Breast epithelium (tissue), 4 donors: ENCODE measurements at places on chromosomes 5 and 9.
A peak's percentile ranks its signal among the peaks of the same experiment; 100 is the strongest.

- DNase-seq: no peak
- H3K4me3 ChIP-seq: no peak overlapping the region
Measured at GRCh38 chr5:61313960-61314681, 17.9 kb upstream of the ZSWIM6 start.

DNA sequence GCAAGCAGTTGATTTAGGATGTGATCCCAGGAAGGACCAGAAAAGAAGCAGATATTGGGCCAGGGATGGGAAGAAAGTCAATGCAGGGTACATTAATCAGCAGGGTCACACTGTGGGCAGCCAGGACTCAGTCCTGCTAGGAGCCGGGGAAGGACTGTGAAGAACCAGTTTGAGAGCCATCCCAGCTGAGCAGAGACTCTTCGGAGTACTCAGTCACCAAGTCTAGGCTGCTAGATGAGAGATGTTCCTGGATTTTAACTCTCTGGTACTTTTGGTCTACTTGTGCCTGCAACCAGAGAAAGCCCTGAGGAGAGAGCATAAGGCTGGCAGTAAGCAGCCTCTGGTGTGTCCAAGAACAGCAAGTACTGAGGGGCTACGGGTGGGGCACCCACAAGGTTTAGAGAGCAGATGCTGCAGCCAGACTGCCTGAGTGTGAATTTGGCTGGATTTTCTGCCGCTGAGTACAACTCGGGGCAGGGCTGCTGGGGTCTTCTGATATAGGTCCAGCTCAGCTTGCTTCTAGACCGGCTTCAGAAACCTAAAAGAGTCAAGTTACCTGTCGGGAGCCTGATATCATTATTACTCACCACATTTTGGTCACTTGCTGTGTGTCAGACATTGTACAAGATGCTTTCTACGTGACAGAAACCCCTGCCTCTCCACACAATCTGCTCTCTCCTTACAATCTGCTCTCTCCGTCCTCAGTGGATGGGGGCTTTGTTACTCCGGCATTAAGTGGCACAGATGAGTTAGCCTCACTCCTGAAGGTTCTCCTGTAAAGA is 250.2 kb upstream of the GAS1 start:
- peak overlapping the region; percentile 58 for H3K27ac ChIP-seq
- H3K4me3 ChIP-seq: no peak overlapping the region
- DNase-seq: no peak
- no peaks in the 10 kb centered on the region for H3K27me3 ChIP-seq
- no peaks in the 10 kb centered on the region for H3K4me1 ChIP-seq

DNA sequence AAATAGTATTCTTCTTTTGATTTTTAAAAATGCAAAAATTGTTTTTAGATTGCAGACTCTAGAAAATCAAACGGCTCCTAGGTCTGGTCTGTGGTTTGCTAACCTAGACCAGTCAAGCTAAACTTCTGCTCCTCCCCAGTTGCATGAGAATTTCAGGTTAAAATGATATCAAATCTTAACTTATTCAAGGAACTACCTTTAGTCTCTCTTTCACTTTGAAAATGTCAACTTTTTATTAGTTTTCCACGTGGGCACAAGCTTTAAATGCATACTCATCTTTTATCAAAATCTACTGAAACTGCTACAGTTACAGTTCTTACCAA is 8.8 kb downstream of the CAMK4 start:
- H3K27me3 ChIP-seq: no peaks in the 10 kb centered on the region
- no peaks in the 10 kb centered on the region for H3K4me1 ChIP-seq
- H3K36me3 ChIP-seq: no peaks in the 10 kb centered on the region
- no peak for DNase-seq
- no peak overlapping the region for H3K4me3 ChIP-seq

DNA sequence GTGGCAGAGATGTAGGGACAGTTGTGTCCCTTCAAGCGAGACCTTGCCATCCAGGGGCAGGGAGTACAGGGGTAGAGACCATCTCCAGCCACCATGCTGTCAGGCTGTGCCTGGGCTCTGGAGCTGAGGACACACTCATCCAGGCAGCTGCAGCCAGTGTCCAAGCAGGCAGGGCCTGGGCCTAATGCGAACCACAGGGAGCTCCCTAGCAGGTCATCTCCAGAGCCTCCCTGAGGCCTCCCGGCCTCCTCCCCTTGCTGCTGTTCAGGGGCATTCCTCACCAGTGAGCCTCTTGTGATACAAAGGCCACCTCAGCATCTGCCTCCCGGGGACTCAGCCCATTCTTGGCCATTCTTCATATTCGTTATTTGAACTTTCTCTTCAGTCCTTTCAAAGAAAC is 35.0 kb downstream of the TPPP start:
- no peak overlapping the region for H3K27ac ChIP-seq
- peak; percentile 20 for DNase-seq
- no peaks in the 10 kb centered on the region for H3K4me1 ChIP-seq
- H3K4me3 ChIP-seq: no peak overlapping the region

DNA sequence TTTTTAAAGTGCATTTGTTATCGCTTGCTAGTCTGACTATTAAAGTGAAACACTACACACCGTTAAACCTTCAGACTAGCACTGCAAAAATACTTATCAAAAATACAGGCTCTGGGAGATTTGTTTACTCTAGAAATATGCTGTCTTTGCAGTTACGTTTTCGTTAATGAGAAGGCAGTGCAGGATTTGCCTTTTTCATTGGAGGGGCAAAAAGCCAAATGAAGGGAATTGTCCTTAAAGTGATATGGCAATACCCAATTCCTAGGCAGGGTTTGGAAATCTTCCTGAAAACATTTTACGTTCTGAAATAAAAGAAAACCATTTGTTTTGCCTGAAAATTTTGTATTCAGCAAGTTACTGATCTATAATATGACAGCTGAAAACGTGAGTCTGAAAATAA is 1800.2 kb downstream of the MAT2B start:
- no peaks in the 10 kb centered on the region for H3K36me3 ChIP-seq
- no peak overlapping the region for H3K4me3 ChIP-seq
- H3K4me1 ChIP-seq: no peaks in the 10 kb centered on the region

GRCh38 chr9:131963072-131964030 is 116.3 kb downstream of the MED27 start:
- H3K27ac ChIP-seq: no peak overlapping the region
- H3K27me3 ChIP-seq: no peaks in the 10 kb centered on the region
- DNase-seq: no peak
- H3K36me3 ChIP-seq: no peaks in the 10 kb centered on the region

DNA sequence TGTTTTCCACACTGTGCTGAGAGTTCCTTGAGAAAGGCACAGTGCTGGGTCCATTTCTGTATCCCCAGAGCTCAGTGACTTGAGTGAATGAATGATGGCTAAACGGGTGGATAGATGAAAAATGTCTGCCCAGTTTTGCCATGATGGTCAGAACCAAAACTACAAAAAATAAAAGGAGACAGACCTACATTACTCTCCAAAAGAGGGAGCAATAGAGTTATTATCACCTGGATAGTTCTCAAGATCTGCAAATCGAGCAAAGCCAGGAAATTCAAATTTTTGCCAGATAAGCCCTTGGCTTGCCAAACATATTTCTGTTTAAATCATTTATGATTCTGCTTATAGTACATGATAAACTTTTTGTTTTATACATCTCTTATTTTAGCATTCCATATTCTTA is 214.2 kb upstream of the ZNF462 start:
- no peak overlapping the region for H3K27ac ChIP-seq
- no peaks in the 10 kb centered on the region for H3K27me3 ChIP-seq
- no peaks in the 10 kb centered on the region for H3K4me1 ChIP-seq

GRCh38 chr9:37036371-37036775 is 2.3 kb upstream of the PAX5 start:
- peaks cover 10% of the 10 kb centered on the region for H3K4me1 ChIP-seq
- peak overlapping the region; percentile 49 for H3K4me3 ChIP-seq
- H3K27ac ChIP-seq: no peak overlapping the region
- H3K36me3 ChIP-seq: no peaks in the 10 kb centered on the region
- no peak for DNase-seq
- H3K27me3 ChIP-seq: peaks cover 97% of the 10 kb centered on the region

DNA sequence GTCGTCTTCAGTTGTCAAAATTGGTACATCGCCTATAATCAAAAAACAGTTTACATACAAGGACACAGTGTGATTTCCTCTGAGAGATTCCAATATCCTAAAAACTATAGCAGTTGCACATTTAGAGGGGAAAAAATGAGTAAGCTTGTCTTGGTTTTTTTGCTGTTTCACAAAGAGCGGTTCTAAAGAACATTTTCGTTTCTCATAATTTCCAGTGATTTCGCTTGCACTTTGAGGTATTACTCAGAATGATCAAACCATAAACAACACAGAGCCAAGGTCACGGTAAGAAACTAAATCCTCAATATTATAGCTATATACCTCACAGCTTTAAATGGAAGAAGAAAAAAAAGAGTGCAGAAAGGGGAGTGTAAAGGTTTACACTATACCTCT is 861 bp downstream of the MTX3 start:
- no peak for DNase-seq
- H3K4me3 ChIP-seq: peak overlapping the region; percentile 79
- no peak overlapping the region for H3K27ac ChIP-seq
- H3K27me3 ChIP-seq: no peaks in the 10 kb centered on the region

DNA sequence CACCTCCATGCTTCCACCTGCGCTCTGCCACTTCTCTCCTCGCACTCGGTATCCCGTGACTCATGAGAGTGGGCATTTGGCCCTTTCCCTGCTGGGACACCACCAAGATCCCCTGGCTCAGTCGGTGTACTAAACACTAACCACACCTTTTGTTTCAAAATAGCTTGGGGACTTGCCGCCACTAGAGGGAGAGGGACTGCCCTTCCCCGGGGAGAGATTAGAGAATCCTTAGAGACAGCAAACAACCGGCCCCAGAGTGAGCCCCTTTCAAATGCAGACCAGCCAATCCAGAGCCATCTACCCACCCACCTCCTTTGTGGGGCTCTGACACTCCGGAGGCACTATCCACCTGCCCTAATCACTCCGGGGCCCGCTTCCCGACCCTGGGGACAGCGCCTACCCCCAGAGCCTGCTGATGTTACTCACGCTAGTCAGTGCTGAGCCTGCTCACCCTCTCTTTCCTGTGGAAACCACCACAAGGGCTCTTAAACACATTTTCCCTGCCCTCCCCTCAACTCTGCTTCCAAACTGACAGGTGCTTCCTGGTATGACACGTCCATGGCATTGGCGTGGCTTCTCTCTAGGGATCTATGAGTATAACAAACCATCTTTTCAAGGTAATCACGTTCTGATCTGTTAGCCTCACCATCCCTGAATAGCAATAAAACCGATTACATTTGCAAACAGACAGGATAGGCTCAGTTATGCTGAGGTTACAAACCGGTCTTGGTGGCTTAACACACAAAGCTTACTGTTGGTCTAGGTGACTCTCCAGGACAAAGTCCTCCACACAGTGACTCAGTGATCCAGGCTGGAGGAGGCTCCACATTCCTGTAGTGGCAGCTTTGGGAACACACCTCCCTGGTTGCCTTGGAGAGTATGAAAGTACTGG is 180.1 kb upstream of the MVB12B start:
- H3K36me3 ChIP-seq: no peaks in the 10 kb centered on the region
- H3K4me3 ChIP-seq: no peak overlapping the region
- no peak overlapping the region for H3K27ac ChIP-seq
- H3K27me3 ChIP-seq: peaks cover 25% of the 10 kb centered on the region
- peak; percentile 15 for DNase-seq
- H3K4me1 ChIP-seq: no peaks in the 10 kb centered on the region

DNA sequence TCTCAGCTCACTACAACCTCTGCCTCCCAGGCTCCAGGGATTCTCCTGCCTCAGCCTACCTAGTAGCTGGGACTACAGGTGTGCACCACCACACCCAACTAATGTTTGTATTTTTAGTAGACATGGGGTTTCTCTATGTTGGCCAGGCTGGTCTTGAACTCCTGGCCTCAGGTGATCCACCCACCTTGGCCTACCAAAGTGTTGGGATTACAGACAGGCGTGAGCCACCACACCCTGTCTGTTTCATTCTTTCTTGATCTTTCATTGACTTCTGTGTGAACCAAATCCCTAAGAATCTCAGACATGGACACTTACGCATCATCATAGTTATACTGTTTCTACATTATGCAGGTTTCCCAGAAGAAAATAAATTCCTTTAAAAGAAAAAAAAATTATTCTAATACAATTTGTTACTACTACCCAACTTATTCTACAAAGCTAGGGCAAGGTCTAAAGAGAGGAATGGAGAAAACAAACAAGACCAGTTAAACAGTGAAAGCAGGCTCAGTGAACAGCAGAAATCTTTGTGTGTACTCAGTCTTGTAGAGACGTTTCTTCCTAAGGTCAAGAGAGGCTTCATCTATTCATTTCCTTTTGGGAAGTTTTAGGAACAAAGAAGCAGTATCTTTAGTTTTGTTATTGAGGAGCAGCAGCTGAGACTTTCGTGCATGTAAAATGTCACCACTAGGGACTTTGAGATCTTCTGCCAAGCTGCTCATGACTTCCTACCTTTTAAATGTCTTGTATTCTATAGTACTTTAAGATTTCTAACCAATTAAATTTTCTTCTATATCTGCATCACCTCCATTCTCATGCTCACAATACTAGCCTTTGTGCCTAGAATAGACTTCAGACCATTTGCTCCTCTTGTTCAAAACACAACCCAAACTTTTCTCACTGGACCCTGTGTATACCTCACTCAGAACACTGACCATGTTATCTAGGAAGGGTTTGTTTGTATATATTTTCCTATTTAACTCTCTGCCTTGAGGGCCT is 5.6 kb upstream of the HMGCR start:
- no peak overlapping the region for H3K4me3 ChIP-seq
- no peaks in the 10 kb centered on the region for H3K4me1 ChIP-seq
- no peaks in the 10 kb centered on the region for H3K27me3 ChIP-seq
- DNase-seq: no peak
- H3K36me3 ChIP-seq: no peaks in the 10 kb centered on the region
- H3K27ac ChIP-seq: no peak overlapping the region

GRCh38 chr5:132019857-132020555 is 8.5 kb upstream of the ACSL6 start:
- H3K36me3 ChIP-seq: no peaks in the 10 kb centered on the region
- H3K4me1 ChIP-seq: no peaks in the 10 kb centered on the region
- H3K27me3 ChIP-seq: peaks cover 8% of the 10 kb centered on the region
- no peak overlapping the region for H3K27ac ChIP-seq
- no peak for DNase-seq

- H3K4me3 ChIP-seq: no peak overlapping the region
- H3K27ac ChIP-seq: no peak overlapping the region
- H3K27me3 ChIP-seq: no peaks in the 10 kb centered on the region
Measured at GRCh38 chr5:122702524-122702875, 72.4 kb upstream of the SNX2 start.
